ENCODE measurements at places on chromosomes 5 and 9.

DNA sequence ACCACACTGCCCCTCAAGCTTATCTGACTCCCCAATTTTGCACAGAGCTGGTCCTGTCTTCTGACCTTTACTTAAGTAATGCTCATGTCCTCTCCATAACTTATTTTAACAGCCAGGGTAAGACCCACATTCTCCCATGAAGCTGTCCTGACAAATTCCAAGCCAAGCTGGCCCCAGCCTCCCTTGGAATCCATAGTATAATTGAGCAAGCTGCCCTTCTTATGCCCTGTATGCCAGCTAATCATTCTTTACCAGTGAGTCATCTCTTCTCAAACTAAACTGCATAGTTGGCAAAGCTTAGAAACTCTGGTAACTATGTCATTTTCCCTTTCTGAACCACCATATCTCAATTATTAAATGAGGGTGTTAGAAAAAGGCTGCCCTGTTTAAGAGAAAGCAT lies 92.4 kb downstream of the NFIB start:
- DNase-seq = no peak

DNA sequence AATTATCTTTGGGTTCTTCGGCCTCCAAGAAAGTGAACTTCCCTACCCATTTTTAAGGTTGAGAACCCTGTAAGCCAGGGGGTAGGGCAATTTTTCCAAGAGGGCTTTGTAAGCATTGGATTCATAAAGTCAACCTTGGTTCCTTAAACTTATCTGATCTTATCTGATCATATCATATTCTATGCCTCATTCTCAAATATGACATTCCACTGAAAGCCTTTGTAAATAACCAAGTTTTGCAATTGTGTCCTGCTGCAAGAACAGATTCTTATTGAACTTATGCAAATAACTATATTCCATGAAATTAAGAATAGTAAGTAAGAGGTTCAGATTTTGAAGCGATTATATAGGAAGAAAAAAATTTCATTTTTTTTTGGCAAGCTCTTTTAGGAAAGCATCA lies 649.5 kb downstream of the LRRC70 start:
- DNase-seq = no peak

- no peak for DNase-seq
These were observed 7.1 kb upstream of the IFNA6 start for GRCh38 chr9:21357479-21358460.

DNA sequence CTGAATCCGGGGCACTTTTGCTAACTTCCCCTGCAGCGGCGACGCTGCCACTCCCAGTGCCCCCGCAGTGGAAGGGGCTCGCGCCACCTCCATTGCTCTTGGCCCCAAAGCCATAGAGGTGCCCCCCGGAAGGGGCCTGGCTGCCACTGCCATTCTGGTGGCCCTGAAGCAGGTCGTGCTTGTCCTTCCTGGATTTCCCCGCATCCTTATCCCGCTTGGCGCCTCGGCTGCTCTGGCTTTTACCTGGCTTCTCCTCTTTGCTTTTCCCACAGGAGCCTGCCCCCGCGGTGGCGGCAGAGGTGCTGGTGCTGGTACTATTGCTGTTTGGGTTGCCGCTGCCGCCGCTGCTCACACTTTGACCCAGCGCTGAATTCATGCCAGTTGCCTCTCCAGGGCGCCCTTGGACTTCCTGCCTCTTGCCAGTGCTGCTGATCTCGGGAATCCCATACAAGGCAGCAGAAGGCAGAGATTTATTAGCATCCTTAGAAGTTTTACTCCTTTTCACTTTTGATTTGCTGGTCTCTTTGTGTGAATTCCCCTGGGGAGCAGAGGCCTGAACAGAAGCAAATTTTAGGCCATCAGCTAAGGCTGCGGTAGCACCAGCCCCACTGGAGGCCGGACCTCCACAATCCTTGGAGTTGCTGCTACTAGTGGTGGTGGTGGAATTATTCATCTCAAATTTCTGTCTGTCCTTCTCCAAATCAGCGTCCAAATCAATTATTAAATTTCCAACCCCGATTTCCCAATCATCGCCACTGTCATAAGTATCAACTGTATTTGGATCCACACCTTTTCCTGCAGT lies 2.1 kb downstream of the ZNF608 start:
- DNase-seq = no peak

GRCh38 chr9:132864277-132864676 lies 13.8 kb downstream of the AK8 start:
- DNase-seq = no peak

All from NCI-H2171 (cell line).